Stimulated activated CD4-positive, alpha-beta T cell treated with anti-CD3 and anti-CD28 coated beads, Interleukin-2, amount 100 ng/mL, for 24 hours (primary cell): ENCODE measurements at places on chromosomes 12 and 14.

DNA sequence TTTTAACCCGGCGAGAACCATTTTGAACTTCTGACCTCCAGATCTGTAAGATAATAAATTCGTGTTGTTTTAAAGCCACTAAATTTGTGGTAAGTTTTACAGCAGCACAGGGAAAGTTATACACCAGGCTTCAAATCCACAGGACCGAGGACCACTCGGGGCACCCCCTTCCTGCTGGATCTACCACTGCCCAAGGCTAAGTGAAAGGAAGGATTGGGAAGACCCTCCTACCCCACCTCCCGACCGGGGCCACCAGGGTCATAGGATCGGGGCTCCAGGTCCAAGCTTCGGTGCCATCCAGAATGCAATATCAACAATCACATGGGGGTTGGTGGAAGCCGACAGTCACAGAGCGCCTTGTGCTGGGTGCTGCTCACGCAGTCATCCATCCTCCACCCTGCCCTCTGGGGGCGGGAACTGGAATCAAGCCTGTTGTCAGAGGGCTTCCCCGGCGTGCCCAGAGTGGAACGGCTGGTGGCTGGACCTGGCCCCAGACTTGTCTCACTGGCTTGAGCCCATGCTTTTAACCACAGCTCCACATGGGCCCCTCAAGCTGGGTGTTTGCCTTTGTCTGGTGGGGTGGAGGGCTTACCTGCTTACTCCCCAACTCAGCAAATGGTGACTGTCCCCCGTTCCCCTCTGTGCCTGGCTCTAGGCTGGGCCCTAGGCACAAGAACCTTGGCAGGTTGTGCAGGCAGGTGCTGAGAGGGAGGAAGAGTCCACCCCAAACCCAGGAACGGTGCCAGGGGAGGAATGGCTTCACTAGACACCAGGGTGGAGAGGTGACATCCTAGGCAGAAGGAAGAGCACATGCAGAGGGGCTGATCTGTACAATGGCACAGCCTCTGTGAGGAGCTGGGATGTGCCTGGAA is 180.3 kb upstream of the RTL1 start:
- DNase-seq = no peak

- no peak for DNase-seq
Measured at GRCh38 chr12:103875666-103876065, 34.6 kb upstream of the NT5DC3 start.

- peak; percentile 50 for DNase-seq
Measured at GRCh38 chr12:57844709-57845477, 1.6 kb downstream of the CTDSP2 start.

DNA sequence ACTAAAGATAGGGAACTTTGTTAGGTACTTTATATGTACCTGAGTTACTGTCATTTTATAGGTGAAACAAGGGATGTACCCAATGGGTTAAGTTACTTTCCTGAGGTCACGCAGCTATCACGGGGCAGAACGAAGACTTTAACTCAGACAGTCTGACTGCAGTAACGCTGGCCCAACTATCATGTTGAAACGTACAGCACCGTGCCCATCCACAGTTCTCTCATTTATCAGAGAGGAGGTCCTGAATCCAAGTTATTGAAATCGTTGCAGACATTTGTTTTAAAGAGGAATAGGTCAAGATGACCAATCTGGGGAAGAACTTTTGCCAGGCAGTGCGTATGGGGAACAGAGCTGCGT is 587 bp upstream of the C12orf75 start:
- DNase-seq = peak; percentile 26

- DNase-seq = no peak
Measured at GRCh38 chr14:33675415-33676130, 275.3 kb downstream of the EGLN3 start.

DNA sequence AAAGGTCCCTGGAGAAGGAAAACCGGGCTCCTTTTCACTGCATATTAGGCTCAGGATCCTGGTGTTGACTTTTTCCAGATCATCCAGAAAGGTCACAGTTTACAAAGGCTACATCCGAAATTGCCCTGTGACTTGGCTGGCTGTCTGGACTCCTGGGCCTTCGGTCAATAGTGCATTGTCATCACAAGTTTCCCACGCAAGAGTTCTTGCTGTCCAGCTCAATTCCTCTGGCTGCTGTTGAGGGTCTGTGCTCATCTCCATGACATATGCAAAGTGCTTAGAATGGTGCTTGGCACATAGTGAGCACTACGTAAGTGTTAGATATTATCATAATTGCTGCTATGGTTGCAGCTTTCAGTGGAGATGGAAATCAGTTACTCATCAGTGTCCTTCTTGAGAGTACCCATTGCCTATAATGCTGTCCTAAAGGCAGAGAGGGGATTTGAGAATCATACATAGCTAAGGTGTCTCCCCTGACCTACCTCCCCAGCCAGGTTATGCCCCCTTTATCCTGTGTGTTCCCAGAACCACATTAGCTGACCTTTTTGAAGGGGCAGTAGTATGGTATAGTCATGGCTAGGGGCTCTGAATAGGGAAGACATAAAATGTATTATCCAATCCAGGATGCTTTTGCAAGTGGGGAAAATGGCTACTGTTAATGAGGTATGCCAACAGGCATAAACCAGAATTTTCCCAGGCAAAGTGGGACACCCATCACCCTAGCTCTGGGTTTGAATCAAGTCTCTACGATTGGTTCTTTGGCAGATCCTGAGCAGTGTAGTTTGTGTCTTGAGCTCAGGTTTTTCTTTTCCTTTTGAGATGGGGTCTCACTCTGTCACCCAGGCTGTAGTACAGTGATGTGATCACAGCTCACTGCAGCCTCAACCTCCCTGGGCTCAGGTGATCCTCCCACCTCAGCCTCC is 132.0 kb upstream of the CCND2 start:
- DNase-seq = no peak

- DNase-seq = peak; percentile 15
Measured at GRCh38 chr12:107684990-107685359, 624 bp upstream of the PWP1 start.

DNA sequence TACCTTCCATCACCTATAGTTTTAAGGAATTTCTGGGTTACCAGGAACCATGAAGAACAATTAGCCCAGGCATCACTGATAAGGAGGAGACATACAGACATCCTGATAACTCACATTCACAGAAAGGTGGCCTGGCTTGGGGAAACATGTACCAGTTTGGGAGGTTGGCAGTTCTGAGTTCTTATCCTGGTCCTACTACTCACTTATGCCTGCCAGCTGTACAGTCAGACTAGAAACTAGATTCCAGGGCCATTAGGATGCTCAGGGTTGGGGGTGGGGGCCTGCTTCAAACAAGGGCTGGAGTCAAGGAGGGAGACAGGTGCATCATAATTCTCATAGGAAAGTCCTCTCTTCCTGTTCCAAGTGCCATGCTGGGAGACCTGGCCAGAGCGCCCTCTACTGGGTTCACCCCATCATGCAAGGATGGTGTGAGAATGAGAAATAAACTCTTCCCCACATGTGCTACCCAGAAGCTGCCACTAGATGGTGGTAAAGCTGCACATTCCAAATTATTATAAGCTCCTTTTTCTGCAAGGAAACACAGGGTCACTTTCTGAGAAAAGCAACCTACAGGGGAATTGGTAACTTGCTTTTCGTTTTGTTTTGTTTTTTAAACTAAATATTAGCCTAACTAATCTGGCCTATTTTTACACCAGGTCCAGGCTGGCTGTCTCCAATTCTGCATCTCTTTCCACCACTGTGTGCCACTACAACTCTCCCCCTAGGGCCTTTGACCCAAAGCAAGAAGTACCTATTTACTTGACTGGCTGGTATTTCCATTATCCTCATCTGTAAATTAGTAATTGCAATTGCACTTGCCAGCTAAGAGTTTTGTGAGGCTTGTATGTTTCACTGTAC is 14.5 kb downstream of the OAS2 start:
- DNase-seq = peak; percentile 72

DNA sequence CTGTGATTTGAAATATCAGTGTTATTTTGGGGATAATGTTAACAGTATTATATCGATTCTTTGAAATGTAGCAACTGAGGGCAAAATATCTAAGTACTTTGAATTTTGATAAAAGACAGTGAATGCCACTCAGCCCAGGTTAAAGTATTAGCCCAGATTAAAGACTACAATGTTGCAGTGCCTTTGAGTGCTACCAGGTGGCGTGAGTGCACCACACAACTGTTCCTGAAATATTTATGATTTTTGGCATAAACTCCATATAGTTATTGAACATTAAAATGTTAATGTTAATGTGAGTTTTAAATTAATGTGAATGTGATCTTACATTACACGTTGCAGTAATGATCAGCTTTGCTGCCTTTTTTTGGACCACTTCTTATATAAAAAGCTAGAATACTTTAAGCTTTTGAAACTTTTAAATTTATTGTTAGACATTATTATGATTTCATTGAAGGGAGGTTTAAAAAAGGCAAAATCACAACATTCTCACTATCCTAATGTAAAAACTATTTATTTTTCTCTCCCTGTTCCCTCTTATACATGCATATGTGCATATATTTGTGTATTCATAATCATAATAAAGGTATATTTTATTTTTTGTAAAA is 22.5 kb downstream of the MRPS35 start:
- DNase-seq = peak; percentile 31

- DNase-seq = no peak
Measured at GRCh38 chr12:65237153-65237552, 41.3 kb upstream of the MSRB3 start.

GRCh38 chr12:93230326-93230720 is 147.4 kb upstream of the NUDT4 start:
- DNase-seq = no peak

- DNase-seq = no peak
Measured at GRCh38 chr12:38156497-38157245, 159.9 kb upstream of the ALG10B start.

DNA sequence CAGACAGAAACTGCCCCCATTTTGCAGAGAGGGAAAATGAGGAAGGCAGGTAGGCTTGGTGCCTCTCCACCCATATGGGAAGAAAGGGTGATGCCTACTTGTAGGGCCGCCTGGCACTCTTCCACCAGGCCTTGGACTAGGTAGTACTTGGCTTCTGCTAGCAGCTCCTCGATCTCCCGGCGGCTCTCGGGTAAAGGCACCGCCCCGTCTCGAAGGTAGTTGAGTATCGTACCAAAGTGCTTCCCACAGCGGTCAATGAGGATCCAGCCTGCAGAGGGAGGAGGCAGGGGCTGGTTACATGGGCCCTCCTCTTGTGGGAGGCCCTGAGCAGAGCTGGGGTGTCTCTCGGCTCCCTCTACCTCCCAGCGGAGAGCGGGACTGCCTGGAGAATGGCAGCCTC is 16.6 kb downstream of the KCTD10 start:
- no peak for DNase-seq

DNA sequence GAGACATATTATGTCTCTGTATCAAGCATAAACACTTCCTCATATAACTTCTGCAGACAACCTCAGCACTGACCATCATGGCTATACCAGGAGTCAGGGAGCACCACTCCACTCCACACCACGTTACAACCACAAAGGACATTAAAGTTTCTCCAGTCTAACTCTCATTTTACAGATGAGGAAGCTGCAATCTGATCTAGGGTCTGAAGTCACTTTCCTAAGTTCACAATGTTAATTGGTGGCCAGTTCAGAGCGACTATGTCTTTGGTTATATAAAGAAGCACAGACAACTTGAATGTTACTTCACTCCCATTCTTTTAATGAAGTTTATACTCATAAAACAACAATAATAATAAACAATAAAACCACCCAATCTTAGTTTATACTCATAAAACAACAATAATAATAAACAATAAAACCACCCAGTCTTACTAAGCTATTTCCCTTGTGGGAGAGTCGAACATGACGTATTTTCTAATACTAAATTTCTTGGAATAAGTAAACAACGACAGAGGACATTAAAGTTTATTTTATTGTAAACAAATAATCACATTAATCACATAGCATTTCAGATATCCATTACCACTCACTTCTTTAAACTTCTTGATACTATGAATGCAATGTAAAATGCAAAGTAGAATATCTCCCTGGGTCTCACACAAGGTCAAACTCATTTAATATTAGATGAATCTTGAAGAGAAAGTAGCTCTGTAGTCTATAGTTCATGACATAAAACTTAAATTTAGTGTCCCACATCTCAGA is 72.4 kb upstream of the SSTR1 start:
- DNase-seq = no peak

GRCh38 chr12:14769969-14770495 is 33.2 kb downstream of the WBP11 start:
- DNase-seq = peak; percentile 90

- DNase-seq = peak; percentile 67
Measured at GRCh38 chr14:61503167-61503801, 181.9 kb downstream of the PRKCH start.

DNA sequence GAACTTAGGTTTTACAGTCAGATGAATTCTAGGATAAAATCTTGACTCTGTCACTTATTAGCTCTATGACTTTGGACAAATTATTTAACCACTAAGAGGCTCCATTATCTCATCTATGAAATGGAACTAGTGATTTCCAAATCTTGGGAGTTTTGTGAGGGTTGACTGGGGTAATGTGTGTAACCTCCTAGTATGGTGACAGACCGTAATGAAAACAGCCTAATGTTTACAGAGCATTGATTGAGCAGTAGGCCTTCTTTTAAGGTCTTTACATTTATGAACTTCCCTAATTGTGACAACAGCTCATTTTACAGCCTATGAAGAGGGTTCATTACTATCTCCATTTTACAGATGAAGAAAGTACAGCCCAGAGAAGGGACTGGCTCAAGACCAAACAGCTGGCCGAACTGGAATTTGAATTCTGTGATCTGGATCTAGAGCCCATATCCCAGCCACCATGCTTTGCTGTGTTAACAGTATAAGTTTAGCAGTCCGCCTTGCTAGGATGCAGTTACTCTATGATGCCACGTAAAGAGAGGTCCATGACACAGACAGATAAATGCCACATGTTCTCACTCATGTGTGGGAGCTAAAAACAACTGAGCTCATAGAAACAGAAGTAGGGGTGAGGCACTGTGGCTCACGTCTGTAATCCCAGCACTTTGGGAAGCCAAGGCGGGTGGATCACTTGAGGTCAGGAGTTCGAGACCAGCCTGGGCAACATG is 9.1 kb upstream of the FBXL14 start:
- DNase-seq = no peak
